ENCODE measurements at places on chromosomes 3 and 15.

GRCh38 chr3:183354325-183354831, 74.0 kb downstream of the MCF2L2 start:
- DNase-seq, result no peak

DNA sequence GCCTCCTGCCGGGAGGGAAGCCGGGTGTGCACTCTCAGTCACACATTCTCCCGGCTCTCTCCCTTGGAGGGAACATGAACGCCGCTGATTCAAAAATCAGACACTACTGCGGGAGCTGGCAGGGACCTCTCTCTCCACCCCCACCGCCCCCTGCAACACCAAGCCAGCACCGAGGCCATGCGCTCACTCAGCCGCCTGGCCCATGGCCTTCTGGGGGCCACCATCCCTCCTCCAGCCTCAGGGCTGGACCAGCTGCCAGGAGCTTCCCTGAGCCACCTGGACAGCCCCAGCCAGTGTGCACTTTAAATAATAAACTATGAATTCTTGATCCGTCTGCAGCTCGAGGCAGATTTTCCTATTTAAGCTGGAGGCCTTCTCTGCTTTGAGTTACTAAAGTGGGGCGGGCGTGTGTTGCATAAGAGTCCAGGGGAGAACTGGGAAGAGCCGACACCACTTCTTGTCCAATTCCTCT, 30.6 kb downstream of the ADAMTS17 start:
- no peak for DNase-seq

DNA sequence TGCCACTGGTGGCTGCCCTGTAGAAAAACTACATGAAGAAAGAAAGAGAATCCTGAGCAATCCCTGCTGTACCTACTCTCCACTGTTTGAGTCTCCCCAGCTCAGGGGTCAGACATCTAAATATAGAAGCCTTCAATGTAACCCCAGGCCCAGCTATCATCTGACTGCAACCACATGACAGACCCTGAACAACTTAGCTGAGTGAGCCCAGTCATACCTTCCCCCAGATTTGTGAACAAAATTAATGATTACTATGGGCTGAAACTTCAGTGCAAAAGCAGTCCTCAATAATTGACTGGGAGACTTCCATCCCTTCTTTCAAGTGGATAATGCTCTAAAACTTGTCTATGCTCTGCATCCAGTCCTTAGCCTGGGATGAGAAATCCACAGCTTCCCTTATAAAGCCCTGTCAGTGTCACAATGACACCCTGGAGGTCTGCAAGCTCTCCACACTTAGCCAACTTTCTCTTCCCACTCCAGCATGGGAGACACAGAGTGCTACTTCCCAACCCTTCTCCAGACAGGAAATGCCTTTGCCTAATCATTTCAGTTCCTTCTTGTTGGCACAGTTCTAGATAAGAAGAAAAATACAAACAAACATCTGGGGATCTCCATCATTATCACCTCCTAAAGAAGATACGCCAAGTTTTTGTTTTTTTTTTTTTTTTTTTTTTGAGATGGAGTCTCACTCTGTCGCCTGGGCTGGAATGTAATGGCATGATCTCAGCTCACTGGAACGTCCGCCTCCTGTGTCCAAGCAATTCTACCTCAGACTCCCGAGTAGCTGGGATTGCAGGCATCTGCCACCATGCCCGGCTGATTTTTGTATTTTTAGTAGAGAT, 198.5 kb upstream of the GADL1 start:
- DNase-seq, result no peak

GRCh38 chr3:187944390-187945179, 199.3 kb upstream of the BCL6 start:
- DNase-seq, result no peak

Measured in Jurkat, Clone E6-1 (cell line).